ENCODE measurements at places on chromosomes 1 and 21.

- H3K27me3 ChIP-seq: no peaks in the 10 kb centered on the region
- no peak for DNase-seq
- no peak overlapping the region for H3K27ac ChIP-seq
- 0 out of 2 replicates have a peak, but pooled peaks cover 2% of the 10 kb centered on the region for H3K4me1 ChIP-seq
- no peaks in the 10 kb centered on the region for H3K36me3 ChIP-seq
- H3K4me3 ChIP-seq: no peak overlapping the region
Observed at GRCh38 chr1:53722025-53722424, 16.9 kb downstream of the GLIS1 start.

GRCh38 chr1:66415866-66416265 lies 118.1 kb upstream of the SGIP1 start:
- H3K27me3 ChIP-seq: no peaks in the 10 kb centered on the region
- DNase-seq: no peak
- H3K4me1 ChIP-seq: no peaks in the 10 kb centered on the region
- H3K27ac ChIP-seq: no peak overlapping the region
- no peak overlapping the region for H3K4me3 ChIP-seq

GRCh38 chr1:145994391-145995120 lies 1.8 kb downstream of the TXNIP start:
- no peak for DNase-seq
- H3K4me1 ChIP-seq: peaks cover 2% of the 10 kb centered on the region
- no peaks in the 10 kb centered on the region for H3K27me3 ChIP-seq
- peaks cover 43% of the 10 kb centered on the region for H3K36me3 ChIP-seq
- H3K4me3 ChIP-seq: peak overlapping the region; percentile 99
- no peak overlapping the region for H3K27ac ChIP-seq

DNA sequence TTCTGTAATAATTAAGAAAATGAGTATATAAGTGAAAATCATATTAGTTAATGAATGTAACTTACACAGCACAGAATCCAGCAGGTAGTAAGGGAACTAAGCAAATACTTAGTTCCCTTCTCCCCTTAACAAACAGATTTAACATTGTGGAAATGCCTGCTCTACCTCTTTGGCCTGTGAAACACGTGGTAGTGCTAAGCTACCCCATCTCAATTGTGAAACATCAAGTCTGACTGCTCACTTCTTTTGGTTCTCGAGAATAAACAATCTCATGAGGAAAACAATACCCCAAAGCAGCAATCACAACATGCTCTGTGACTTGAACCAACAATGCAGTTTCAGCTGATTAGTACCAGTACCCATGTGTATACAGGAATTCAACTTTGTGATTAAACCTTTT lies 4.7 kb downstream of the MYSM1 start:
- H3K27ac ChIP-seq: no peak overlapping the region
- H3K36me3 ChIP-seq: peaks cover 49% of the 10 kb centered on the region
- H3K4me3 ChIP-seq: no peak overlapping the region
- DNase-seq: no peak
- H3K27me3 ChIP-seq: no peaks in the 10 kb centered on the region
- H3K4me1 ChIP-seq: no peaks in the 10 kb centered on the region

DNA sequence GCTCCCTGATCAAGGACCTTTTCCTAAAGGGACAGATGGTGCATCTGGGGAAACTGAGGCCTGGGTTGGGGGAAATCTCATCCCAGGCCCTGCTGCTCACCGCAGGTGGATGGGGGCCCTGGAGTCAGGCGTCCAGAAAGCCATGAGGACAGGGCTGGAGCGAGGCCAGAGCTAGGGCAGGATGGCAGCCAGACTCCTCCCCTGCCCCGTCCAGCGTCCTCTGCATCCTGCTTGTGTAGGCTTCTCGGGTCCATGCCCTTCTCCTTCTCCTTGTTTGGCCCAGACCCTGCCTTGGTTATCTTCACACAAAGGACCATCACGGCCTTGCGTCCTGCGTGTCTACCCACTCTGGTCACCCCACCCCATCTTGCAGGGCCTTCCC lies 43.0 kb downstream of the TRIM11 start:
- no peak for DNase-seq
- no peaks in the 10 kb centered on the region for H3K27me3 ChIP-seq
- no peaks in the 10 kb centered on the region for H3K36me3 ChIP-seq
- H3K4me1 ChIP-seq: no peaks in the 10 kb centered on the region
- no peak overlapping the region for H3K4me3 ChIP-seq

- H3K27ac ChIP-seq: no peak overlapping the region
- no peaks in the 10 kb centered on the region for H3K27me3 ChIP-seq
- peak; percentile 90 for DNase-seq
- no peaks in the 10 kb centered on the region for H3K4me1 ChIP-seq
- H3K36me3 ChIP-seq: no peaks in the 10 kb centered on the region
Observed at GRCh38 chr1:234322979-234323378, 50.3 kb upstream of the COA6 start.

- H3K4me3 ChIP-seq: no peak overlapping the region
- H3K36me3 ChIP-seq: peaks cover 5% of the 10 kb centered on the region
- H3K4me1 ChIP-seq: peaks cover 3% of the 10 kb centered on the region
Observed at GRCh38 chr1:150551784-150552127, 2.5 kb downstream of the ADAMTSL4 start.

DNA sequence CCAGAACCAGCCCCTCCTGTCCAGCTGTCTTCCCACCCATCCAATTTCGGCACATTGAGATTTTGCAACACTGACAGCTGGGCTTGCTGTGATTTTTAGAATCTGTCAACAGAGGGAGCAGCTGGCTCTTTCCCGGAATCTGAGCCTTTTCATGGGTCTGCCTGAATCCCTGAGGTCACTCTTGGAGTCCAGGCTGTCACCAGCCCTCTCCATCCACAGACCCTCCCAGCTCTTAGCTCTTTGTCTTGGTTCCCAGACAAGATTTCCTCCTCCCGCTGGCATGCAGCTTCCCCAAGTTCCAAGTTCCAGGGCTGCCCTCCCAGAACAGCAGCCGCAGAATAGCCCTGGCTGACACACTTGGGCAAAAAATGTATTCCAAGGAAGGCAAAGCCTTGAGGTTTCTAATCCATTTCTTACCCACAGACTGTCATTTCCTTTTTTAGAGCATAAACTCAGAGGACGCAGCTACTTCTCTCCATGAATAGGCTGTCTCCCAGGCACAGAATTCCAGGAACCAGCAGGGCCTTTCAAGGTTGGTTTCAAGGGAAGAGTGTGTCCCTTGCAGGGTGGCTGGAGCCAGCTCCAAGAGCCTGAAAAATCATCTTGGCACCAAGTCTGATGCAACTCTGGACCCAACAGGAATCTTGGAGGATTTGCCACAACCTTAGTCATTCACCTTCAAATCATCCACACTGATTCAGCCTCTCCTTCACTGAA lies 7.1 kb upstream of the TMEM61 start:
- peak; percentile 69 for DNase-seq
- no peak overlapping the region for H3K27ac ChIP-seq
- peaks cover 4% of the 10 kb centered on the region for H3K4me1 ChIP-seq
- H3K36me3 ChIP-seq: no peaks in the 10 kb centered on the region
- no peaks in the 10 kb centered on the region for H3K27me3 ChIP-seq
- H3K4me3 ChIP-seq: no peak overlapping the region

GRCh38 chr21:44869781-44870747 lies 3.4 kb downstream of the PTTG1IP start:
- no peak overlapping the region for H3K4me3 ChIP-seq
- peaks cover 8% of the 10 kb centered on the region for H3K36me3 ChIP-seq
- peak; percentile 64 for DNase-seq
- peaks cover 15% of the 10 kb centered on the region for H3K4me1 ChIP-seq

DNA sequence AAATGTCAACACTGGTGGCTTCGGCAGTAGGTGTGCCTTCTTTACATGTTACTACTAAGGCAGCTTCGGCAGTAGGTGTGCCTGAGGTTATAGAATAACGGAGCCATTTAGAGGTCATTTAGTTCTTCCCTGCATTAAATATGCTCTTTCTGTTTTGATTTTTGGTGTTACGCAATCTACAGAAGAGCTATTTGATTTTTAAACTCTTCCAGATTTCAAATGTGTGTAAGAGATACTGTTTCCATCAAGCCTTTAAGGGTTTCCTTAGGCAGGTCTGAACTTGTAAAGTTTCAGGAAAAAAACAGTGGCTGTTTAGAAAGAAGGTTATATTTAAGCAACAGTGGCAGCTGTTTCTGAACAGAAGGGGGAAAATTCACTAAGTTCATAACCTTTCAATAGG lies 54.8 kb downstream of the PIK3R3 start:
- H3K27me3 ChIP-seq: no peaks in the 10 kb centered on the region
- H3K4me1 ChIP-seq: no peaks in the 10 kb centered on the region
- H3K36me3 ChIP-seq: peaks cover 2% of the 10 kb centered on the region
- DNase-seq: no peak
- no peak overlapping the region for H3K4me3 ChIP-seq

GRCh38 chr1:231408528-231409094 lies 13.5 kb downstream of the EGLN1 start:
- no peaks in the 10 kb centered on the region for H3K27me3 ChIP-seq
- no peak for DNase-seq
- H3K4me1 ChIP-seq: no peaks in the 10 kb centered on the region
- no peak overlapping the region for H3K27ac ChIP-seq
- H3K4me3 ChIP-seq: no peak overlapping the region

GRCh38 chr1:99297923-99298322 lies 33.6 kb downstream of the PLPPR4 start:
- DNase-seq: no peak
- no peaks in the 10 kb centered on the region for H3K27me3 ChIP-seq
- peaks cover under 1% of the 10 kb centered on the region for H3K4me1 ChIP-seq
- no peak overlapping the region for H3K27ac ChIP-seq
- no peak overlapping the region for H3K4me3 ChIP-seq

- no peaks in the 10 kb centered on the region for H3K36me3 ChIP-seq
- H3K27me3 ChIP-seq: peaks cover 32% of the 10 kb centered on the region
- no peak overlapping the region for H3K27ac ChIP-seq
- DNase-seq: no peak
Observed at GRCh38 chr1:68291688-68292384, 59.5 kb upstream of the WLS start.

DNA sequence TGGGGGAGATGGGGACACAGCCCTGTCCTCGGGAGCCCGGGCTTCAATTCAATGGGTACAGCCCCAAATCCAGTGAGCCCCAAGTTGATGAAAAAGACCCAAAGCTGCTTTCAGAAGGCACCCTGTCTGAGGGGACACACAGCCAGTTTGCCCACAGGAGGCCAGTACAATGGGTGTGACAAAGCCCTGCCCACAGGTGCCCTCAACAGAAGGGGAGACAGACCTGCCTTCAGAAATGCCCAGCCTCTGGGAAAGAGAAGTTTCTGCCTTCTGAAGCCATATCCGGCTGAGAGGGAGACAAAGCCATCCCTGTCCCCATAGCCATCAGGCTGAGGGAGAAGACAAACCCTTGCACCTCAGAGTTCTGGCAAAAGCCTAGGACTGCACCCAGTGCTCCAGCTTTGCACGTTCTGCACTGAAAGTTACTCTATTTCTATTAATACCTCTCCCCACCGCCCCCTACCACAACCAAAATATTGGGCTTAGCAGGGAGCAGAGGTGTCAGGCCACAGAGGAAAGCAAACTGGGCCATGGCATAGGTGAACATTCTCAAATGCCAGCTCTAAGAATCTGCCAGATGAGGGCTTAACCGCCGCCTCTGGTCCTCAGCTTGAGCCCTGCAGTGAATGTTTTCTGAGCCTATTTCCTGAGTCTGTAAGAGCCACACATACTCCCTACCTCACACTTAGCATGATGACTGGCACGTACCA lies 18.0 kb upstream of the PTAFR start:
- no peak overlapping the region for H3K27ac ChIP-seq
- H3K4me3 ChIP-seq: no peak overlapping the region
- H3K36me3 ChIP-seq: peaks cover 13% of the 10 kb centered on the region
- no peak for DNase-seq
- H3K27me3 ChIP-seq: no peaks in the 10 kb centered on the region
- H3K4me1 ChIP-seq: peaks cover 7% of the 10 kb centered on the region

GRCh38 chr1:96445302-96445701 lies 276.3 kb upstream of the PTBP2 start:
- H3K27ac ChIP-seq: no peak overlapping the region
- no peak for DNase-seq
- no peak overlapping the region for H3K4me3 ChIP-seq

DNA sequence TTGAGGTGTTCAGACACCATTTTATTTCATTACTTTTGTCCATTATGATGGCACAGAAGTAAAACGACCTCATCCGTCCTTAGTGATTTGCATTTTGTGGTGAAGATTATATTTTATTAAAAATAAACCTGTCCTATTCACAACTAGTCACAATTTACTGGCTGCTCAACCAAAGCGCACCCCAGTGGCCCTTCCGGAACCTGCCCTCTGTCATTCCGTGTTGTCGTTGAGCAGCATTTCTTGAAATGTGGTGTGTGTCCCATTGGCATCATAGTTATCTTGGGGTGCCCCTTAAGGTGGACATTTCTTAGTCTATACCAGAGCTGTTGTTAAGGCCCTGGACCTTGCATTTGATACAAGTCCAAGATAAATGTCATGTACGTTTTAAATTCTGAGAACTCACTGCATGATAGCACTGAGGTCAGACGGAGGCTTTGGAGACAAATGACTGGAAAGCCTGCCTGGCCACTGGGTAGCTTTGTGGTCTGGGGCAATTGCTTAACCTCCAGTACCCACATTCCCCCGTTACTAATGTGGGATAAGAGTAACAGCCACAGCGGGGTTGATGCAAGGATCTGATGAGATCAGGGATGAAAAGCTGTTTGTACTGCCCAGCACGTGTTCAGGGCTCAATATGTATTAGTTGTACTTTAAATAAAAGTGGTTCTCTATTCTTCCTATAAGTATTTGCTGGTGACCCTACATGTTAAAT lies 36.2 kb downstream of the BACH1 start:
- peaks cover 9% of the 10 kb centered on the region for H3K36me3 ChIP-seq
- no peak overlapping the region for H3K27ac ChIP-seq
- no peak overlapping the region for H3K4me3 ChIP-seq
- H3K27me3 ChIP-seq: no peaks in the 10 kb centered on the region
- H3K4me1 ChIP-seq: no peaks in the 10 kb centered on the region
- DNase-seq: no peak

DNA sequence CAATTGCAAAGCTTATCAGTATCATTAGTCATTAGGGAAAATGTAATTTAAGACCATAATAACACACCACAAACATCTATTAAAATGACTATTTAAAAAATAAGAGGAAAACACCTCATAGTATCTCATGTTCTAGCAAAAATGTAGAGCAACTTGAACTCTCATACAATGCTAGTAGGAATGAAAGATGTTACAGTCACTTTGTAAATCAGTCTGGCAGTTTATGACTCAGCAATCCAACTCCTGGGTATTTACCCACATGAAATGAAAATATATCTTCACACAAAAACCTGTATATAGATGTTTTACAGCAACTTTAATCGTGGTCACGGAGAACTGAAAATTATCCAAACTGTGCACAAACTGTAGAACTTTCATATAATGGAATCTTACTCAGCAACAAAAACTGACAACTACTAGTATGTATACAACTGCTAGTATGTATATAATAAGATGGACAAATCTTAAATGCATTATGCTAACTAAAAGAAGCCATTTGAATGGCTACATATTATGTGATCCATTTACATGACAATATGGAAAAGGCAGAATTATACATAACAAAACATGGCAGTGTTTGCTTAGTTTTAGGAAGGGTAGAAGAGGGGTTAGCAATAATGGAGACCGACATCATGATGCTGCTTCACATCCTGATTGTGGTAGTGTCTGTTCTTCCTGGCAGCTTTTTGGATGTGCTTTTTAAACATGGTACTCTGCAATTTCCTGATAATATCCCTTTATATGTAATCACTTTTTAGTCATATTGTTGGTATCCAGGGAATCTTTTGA lies 267.0 kb downstream of the KCTD3 start:
- DNase-seq: no peak
- peaks cover 33% of the 10 kb centered on the region for H3K36me3 ChIP-seq
- H3K27ac ChIP-seq: no peak overlapping the region
- H3K27me3 ChIP-seq: no peaks in the 10 kb centered on the region
- H3K4me1 ChIP-seq: no peaks in the 10 kb centered on the region

- no peaks in the 10 kb centered on the region for H3K27me3 ChIP-seq
- no peak overlapping the region for H3K4me3 ChIP-seq
- no peaks in the 10 kb centered on the region for H3K36me3 ChIP-seq
- no peaks in the 10 kb centered on the region for H3K4me1 ChIP-seq
- no peak overlapping the region for H3K27ac ChIP-seq
Observed at GRCh38 chr1:83849191-83850061, 149.5 kb downstream of the TTLL7 start.
